ENCODE measurements at places on chromosomes 5 and 9. TPM values are rescaled to one million over a fixed set of nuclear protein-coding genes. Genes with fewer than 3 reads are reported as not detected.
A peak's percentile ranks its signal among the peaks of the same experiment; 100 is the strongest.

GRCh38 chr9:124774129-124774978 is 2.6 kb upstream of the OLFML2A start:
- H3K27me3 ChIP-seq: no peaks in the 10 kb centered on the region
- H3K4me1 ChIP-seq: no peaks in the 10 kb centered on the region
- no peak overlapping the region for H3K27ac ChIP-seq

The ADRB2 gene
- 0.04 TPM for total RNA-seq

- no peaks in the 10 kb centered on the region for H3K4me1 ChIP-seq
- no peak overlapping the region for H3K27ac ChIP-seq
- DNase-seq: no peak
- H3K4me3 ChIP-seq: no peak overlapping the region
- H3K27me3 ChIP-seq: no peaks in the 10 kb centered on the region
- H3K36me3 ChIP-seq: peaks cover 39% of the 10 kb centered on the region
Observed at GRCh38 chr5:71640408-71640807, 53.3 kb downstream of the MCCC2 start.

The POLR3G gene
- 47.4 TPM for total RNA-seq

- H3K36me3 ChIP-seq: no peaks in the 10 kb centered on the region
- no peaks in the 10 kb centered on the region for H3K4me1 ChIP-seq
- H3K27ac ChIP-seq: no peak overlapping the region
- no peak overlapping the region for H3K4me3 ChIP-seq
Observed at GRCh38 chr5:102796498-102796897, 41.4 kb downstream of the PAM start.

- no peak for DNase-seq
- no peaks in the 10 kb centered on the region for H3K4me1 ChIP-seq
- H3K4me3 ChIP-seq: no peak overlapping the region
- H3K27me3 ChIP-seq: peaks cover 2% of the 10 kb centered on the region
- H3K27ac ChIP-seq: no peak overlapping the region
Observed at GRCh38 chr9:135050072-135050990, 37.1 kb upstream of the OLFM1 start.

The SH3RF2 gene
- not detected for total RNA-seq

DNA sequence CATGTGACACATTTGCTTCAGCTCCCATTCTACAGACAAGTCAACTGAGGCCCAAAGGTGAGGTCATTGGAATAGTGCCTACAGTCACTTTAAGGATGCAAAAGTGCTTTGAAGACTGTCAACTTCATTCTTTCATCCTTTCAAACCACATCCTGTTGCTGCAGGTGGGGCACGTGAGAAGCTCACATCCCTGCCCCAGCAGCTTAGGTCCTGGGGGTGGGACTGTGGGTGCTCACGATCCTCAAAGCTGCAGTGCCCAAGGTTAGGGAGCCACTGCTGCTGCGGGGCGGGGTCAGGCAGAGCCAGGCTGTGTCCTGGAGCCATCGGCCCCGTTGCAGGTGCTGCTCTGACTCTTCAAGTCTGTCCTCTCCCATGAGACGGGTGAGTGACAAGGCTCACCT is 57.9 kb upstream of the IER5L start:
- H3K27ac ChIP-seq: no peak overlapping the region
- DNase-seq: no peak
- H3K27me3 ChIP-seq: no peaks in the 10 kb centered on the region
- H3K4me3 ChIP-seq: no peak overlapping the region
- peaks cover 18% of the 10 kb centered on the region for H3K4me1 ChIP-seq
- no peaks in the 10 kb centered on the region for H3K36me3 ChIP-seq

GRCh38 chr9:21624675-21625644 is 142.8 kb upstream of the IFNE start:
- no peak for DNase-seq
- H3K27me3 ChIP-seq: no peaks in the 10 kb centered on the region
- H3K4me1 ChIP-seq: no peaks in the 10 kb centered on the region
- no peaks in the 10 kb centered on the region for H3K36me3 ChIP-seq

The ZNF189 gene
- 8.5 TPM for total RNA-seq

DNA sequence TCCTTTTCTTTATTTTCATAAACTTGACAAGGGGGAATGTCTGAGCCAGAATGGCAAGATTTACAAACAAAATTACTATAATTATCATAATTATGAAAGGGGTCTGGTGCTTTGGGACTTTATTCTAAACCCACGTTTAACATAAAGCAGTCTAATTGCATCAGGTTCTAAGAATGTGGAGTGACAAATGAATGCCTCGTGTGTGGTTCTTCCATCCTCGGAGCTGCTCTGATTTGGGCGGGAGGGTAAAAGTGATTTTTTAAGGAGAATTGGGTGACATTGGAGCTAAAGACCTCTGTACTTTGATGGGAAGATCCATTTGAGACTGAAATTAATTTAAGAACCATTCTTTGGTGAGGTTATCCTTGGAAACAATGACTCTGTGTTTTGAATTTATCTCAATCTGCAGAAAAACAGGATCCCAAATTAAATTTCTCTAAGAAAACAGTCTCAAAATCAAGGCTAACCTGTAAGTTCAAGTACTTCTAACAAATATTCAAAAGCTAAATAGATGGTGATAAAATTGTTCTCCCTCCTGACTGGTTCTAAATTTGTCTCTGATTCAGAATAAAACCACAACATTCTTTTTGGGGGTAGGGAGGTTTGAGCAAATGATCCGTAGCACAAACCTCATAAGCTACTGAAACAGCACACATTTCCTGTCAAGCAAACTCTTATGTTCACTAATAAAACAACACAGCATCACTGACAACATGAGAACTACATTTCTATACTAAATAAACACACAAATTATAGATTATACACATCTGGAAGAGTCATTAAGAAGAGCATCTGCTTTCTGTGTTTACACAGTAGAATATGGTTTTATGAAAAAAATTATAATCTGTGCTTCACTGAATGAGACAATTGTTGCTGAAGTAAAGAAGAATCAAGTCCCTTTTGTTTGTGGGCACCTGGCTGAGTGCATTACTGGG is 85.5 kb downstream of the DCP2 start:
- no peak overlapping the region for H3K4me3 ChIP-seq
- peaks cover 5% of the 10 kb centered on the region for H3K27me3 ChIP-seq

The SLC4A9 gene
- not detected for total RNA-seq

DNA sequence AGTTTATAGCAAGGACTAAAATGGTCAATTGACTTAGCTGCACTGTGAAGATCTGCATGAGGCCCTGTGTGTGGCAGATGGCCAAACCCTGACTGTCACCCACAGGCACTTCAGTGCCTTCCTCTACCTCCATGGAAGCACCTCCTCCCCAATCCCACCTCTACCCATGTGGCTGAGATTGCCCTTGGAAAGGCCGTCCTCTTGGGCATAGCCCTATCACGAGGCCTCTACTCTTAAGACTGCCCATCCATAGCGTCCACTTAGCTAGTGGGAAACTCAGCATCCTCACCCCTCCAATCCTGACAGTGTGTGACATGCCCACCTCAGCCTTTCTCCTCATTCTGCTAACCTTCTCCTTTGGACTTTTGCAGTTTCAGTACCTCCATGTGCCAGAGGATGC is 510.2 kb downstream of the BNC2 start:
- no peak overlapping the region for H3K27ac ChIP-seq
- H3K4me3 ChIP-seq: no peak overlapping the region
- H3K27me3 ChIP-seq: no peaks in the 10 kb centered on the region
- no peak for DNase-seq
- H3K4me1 ChIP-seq: no peaks in the 10 kb centered on the region

The KCNMB1 gene
- total RNA-seq: not detected

GRCh38 chr5:41858890-41859289 is 11.3 kb downstream of the OXCT1 start:
- H3K4me1 ChIP-seq: peaks cover 2% of the 10 kb centered on the region
- H3K27me3 ChIP-seq: no peaks in the 10 kb centered on the region
- peaks cover 54% of the 10 kb centered on the region for H3K36me3 ChIP-seq
- H3K27ac ChIP-seq: no peak overlapping the region

The CENPH gene
- 72.1 TPM for total RNA-seq

The MGAT4B gene
- total RNA-seq: 133 TPM

DNA sequence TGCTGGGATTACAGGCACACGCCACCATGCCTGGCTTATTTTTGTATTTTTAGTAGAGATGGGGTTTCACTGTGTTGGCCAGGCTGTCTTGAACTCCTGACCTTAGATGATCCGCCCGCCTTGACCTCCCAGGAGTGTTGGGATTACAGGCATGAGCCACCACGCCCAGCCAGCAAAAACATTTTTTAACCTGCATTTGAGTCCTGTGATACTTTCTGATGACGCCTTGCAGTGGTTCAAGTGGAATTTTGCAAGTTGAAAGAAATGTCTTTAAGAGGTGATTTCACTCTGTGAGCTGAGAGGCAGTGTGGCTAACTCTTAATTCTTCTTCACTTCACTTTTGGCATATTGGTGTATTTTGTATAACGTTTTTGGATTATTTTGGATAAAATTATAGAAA is 9.1 kb downstream of the ANP32B start:
- H3K36me3 ChIP-seq: peaks cover 95% of the 10 kb centered on the region
- no peak overlapping the region for H3K4me3 ChIP-seq
- peak overlapping the region; percentile 43 for H3K27ac ChIP-seq
- no peaks in the 10 kb centered on the region for H3K27me3 ChIP-seq

The ADGRD2 gene
- total RNA-seq: not detected

The TAF11L9 gene
- 0.53 TPM for total RNA-seq

The SAPCD2 gene
- total RNA-seq: 78.8 TPM

GRCh38 chr9:31683116-31683515 is 701.3 kb upstream of the ACO1 start:
- no peaks in the 10 kb centered on the region for H3K27me3 ChIP-seq
- H3K4me1 ChIP-seq: no peaks in the 10 kb centered on the region
- H3K4me3 ChIP-seq: no peak overlapping the region
- no peak overlapping the region for H3K27ac ChIP-seq
- H3K36me3 ChIP-seq: no peaks in the 10 kb centered on the region

DNA sequence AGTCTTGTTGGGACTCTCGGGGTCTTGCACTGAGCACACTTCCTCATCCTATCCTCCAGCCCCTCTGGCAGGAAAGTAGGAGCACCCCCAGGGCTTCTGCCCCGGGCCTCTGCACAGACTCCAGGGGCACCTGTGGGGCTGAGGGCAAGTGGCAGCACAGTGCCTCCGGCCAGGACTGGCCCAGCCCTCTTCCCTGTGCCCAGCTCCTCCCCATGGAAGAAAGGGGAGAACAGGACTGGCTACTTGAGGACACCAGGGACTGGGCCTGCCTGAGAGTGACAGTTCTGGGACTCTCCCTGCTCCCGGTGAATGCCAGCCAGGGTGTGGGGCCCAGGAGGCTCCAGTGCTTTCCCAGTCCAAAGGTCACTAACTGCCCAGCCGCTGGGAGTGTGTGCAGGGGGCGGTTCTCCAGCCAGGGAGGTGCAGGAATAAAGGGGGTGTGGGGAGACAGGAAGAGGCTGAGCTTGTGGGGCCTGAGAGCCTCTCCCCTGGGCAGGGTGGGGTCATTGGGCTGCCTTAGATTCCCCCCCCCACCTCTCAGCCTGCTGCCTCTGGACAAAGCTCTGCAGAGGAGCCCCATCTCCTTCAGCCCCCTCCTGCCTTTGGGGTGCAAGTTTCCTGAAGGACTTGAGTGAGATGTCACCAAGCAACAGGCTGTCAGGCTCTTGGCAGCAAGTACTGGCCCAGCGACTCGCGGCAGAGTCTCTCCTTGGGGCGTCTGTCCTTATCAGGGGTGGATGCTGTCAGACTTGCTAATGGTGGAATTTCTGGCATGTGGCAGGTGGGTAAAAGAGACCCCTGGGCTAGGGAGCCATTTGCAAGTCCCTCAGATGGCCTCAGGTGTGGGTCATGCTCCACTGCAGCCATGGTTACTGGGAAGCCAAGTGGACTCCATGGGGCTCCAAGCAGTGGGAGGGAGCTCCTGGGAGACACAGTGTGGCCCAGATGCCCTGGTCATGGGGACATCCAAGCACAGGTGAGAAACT is 19.1 kb upstream of the JADE2 start:
- peak; percentile 65 for DNase-seq
- no peaks in the 10 kb centered on the region for H3K36me3 ChIP-seq
- H3K4me3 ChIP-seq: no peak overlapping the region
- H3K27ac ChIP-seq: peak overlapping the region; percentile 42
- no peaks in the 10 kb centered on the region for H3K27me3 ChIP-seq

The LECT2 gene
- not detected for total RNA-seq

The HTR1A gene
- not detected for total RNA-seq

- DNase-seq: no peak
- no peak overlapping the region for H3K27ac ChIP-seq
- H3K36me3 ChIP-seq: no peaks in the 10 kb centered on the region
Observed at GRCh38 chr5:75734913-75735789, 17.9 kb upstream of the POC5 start.

The SOHLH1 gene
- total RNA-seq: 0.29 TPM

The OBP2B gene
- not detected for total RNA-seq

The BAAT gene
- total RNA-seq: 0.27 TPM

GRCh38 chr9:78606001-78606379 is 309.1 kb downstream of the PSAT1 start:
- H3K4me3 ChIP-seq: no peak overlapping the region
- H3K4me1 ChIP-seq: no peaks in the 10 kb centered on the region
- no peak for DNase-seq
- no peaks in the 10 kb centered on the region for H3K27me3 ChIP-seq
- H3K36me3 ChIP-seq: no peaks in the 10 kb centered on the region
- no peak overlapping the region for H3K27ac ChIP-seq

The SPOCK1 gene
- total RNA-seq: 0.35 TPM

The TAF11L10 gene
- total RNA-seq: 0.53 TPM

- DNase-seq: no peak
- no peaks in the 10 kb centered on the region for H3K36me3 ChIP-seq
- no peak overlapping the region for H3K4me3 ChIP-seq
Observed at GRCh38 chr9:72441848-72442607, 77.0 kb upstream of the ZFAND5 start.

- H3K27me3 ChIP-seq: no peaks in the 10 kb centered on the region
- H3K4me1 ChIP-seq: peaks cover 10% of the 10 kb centered on the region
- peak; percentile 11 for DNase-seq
- H3K27ac ChIP-seq: peak overlapping the region; percentile 58
- no peaks in the 10 kb centered on the region for H3K36me3 ChIP-seq
Observed at GRCh38 chr9:89605465-89606048, 745 bp downstream of the GADD45G start.

DNA sequence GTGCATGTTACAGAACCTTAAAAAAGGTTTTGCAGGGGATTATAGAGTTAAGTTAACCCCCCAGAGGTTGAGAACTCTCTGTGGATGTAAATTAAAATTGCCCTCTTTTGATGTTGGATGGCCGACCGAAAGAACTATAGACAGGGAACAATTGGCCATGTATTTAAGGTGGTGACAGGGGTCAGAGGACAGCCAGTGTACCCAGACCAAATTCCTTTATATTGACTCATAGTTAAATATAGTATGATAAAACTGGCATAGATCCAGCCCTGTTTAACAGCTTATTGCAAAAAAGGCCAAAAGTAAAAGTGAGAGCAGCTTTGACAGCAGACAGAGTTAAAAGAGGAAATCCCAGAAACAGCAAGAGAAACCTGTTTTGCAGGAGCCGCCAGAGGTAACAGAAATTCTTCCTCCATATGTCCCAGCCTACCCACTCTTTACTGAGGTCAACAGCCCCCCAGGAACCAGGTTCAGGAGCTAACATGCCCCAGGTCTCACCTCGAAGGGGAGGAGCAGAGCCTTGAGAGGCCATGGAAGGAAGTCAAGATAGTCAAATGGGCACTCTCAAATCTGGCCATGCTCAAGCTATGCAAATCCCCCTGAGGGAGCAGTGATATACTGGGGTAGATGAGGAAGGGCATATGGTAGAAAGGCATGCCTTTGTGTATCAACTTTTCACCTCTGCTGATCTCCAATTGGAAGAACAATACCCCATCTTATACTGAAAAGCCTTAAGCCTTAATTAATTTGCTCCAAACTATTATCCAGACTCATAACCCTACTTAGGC is 156.4 kb upstream of the COX7C start:
- no peaks in the 10 kb centered on the region for H3K36me3 ChIP-seq
- no peaks in the 10 kb centered on the region for H3K4me1 ChIP-seq
- no peak overlapping the region for H3K4me3 ChIP-seq
- DNase-seq: no peak
- H3K27ac ChIP-seq: no peak overlapping the region

Measured in K562 (cell line).